Daoy (cell line): ENCODE measurements at places on chromosomes 4 and X. TPM values are rescaled to one million over a fixed set of nuclear protein-coding genes. Genes with fewer than 3 reads are reported as not detected.

AR gene
- 0.06 and 0.29 TPM in 2 replicates for total RNA-seq

TTC29 gene
- total RNA-seq: not detected in 2 replicates

DNA sequence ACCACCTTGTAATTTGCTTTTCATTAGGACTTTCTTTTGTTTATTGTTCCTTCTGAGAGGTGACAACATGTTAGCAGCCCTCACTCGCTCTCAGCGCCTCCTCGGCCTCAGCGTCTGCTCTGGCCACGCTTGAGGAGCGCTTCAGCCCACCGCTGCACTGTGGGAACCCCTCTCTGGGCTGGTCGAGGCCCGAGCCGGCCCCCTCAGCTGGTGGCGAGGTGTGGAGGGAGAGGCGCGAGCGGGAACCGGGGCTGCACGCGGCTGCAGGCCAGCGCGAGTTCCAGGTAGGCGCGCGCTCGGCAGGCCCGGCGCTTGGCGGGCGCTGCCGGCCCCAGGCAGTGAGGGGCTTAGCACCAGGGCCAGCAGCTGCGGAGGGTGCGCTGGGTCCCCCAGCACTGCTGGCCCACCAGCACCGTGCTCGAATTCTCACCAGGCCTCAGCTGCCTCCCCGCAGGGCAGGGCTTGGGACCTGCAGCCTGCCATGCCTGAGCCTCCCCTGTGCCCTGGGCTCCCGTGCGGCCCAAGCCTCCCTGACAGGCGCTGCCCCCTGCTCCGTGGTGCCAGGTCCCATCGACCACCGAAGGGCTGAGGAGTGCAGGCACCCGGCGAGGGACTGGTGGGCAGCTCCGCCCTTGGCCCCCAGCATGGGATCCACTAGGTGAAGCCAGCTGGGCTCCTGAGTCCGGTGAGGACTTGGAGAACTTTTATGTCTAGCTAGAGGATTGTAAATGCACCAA is 9.2 kb upstream of the AP1AR start:
- no peak for DNase-seq

- DNase-seq: no peak
Observed at GRCh38 chr4:16967722-16968121, 69.3 kb upstream of the LDB2 start.

GRCh38 chrX:103699243-103699642 is 11.5 kb upstream of the TMEM31 start:
- DNase-seq: no peak

DNA sequence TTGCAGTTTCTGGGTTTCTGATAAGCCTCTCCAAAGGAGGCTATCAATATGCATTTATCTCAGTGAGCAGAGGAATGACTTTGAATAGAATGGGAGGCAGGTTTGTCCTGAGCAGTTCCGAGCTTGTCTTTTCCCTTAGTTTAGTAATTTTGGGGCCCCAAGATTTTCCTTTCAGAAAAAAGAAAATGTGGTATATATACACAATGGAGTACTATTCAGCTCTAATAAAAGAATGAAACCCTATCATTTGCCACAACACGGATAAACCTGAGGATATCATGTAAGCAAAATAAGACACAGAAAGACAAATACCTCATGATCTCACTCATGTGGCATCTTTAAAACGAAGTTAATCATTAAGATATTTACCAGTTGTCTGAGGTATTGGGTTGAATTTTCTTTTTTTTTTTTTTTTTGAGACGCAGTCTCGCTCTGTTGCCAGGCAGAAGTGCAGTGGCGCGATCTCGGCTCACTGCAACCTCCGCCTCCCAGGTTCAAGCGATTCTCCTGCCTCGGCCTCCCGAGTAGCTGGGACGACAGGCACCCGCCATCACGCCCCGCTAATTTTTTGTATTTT is 540 bp downstream of the ZNF721 start:
- DNase-seq: no peak

DNA sequence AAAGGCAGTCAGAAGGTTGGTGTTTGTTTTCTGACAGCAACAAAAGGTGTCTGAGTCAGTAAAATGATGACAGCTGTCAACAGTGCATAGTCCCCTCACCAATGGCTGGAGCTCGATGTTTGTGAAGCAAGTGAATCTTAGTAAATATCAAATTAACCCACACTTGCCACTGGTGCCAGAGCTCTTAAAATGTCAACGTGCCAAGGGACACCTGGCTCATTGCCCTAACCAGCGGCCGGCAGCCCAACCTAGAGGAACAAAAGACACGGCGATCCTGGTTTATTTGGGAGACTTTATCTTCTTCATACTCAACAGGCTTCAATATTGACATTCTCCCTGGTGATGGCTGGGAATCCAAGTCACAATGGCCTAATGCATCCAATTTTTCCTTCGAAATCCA is 143.4 kb downstream of the CPEB2 start:
- DNase-seq: no peak

GRCh38 chr4:86482306-86483172 is 111.6 kb upstream of the PTPN13 start:
- DNase-seq: peak; percentile 5

DNA sequence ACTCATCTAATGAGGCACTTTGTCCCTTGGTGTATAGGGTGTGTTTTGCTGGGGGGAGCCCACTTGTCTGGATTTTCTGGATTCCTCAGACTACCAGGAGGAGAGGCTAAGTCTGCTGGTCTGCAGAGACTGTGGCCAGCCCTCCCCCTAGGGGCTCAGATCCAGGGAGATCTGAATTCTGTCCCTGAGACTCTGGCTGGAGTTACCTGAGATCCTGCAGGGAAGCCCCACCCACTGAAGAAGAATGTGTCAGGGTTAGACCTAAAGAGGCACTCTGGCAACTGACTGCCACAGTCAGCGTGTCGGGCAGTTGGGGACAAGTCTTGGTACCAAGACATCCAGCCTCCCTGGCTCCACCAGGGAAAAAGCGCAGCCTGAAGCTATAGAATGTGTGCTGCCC is 138.9 kb downstream of the DCAF12L2 start:
- no peak for DNase-seq

HOPX gene
- total RNA-seq: not detected in 2 replicates

GRCh38 chrX:141220342-141221008 is 21.8 kb downstream of the SPANXC start:
- peak; percentile 57 for DNase-seq

DNA sequence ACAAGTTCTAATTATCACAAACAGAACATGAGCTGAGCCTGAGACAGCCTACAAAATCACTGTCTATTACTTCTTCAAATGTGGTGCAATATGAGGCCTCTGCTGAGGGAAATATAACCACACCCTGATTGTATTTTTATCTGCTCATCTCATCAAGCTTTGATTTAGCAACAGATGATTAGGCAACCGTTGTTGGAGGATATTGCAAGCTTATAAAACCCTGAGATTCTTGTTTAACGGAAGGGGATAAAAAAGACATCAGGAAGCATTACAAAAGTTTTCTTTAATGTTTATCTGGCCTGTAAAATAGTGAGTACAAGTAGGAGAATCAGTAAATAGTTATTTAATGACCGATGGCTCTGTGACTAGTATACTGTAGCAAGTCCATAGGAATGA is 108.5 kb downstream of the ZNF330 start:
- no peak for DNase-seq

TLR10 gene
- total RNA-seq: not detected in 2 replicates

PDZD4 gene
- 5.7 and 7.5 TPM in 2 replicates for total RNA-seq

DNA sequence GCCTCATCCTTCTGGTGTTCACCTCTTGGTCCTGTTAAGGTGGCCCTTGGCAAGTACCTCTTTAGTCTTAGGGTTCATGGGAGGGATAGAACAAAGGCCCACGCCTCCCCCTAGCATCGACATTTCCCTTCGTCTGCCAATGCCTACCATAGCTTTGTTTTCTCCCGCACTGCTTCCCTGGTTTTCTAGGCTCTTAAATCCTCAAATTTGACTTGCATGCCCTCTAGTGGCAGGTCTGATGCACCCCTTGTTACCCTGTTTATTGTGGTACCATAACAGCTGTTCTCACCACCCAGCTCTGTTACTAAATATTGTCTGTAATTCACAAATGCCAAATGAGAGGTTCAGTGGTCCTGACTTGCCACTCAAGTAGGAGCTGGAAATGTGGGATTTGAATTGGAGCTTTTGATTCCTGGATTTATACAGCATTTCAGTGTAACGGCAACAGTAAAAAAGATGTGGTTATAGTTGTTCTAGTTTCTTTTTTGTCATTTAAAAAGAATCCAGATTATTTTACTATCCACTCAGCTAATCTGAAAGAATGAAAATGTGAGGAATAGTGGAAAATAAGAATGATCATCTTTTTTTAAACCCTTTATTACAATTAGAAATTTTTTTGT is 100.1 kb downstream of the REPS2 start:
- DNase-seq: peak; percentile 53

DNA sequence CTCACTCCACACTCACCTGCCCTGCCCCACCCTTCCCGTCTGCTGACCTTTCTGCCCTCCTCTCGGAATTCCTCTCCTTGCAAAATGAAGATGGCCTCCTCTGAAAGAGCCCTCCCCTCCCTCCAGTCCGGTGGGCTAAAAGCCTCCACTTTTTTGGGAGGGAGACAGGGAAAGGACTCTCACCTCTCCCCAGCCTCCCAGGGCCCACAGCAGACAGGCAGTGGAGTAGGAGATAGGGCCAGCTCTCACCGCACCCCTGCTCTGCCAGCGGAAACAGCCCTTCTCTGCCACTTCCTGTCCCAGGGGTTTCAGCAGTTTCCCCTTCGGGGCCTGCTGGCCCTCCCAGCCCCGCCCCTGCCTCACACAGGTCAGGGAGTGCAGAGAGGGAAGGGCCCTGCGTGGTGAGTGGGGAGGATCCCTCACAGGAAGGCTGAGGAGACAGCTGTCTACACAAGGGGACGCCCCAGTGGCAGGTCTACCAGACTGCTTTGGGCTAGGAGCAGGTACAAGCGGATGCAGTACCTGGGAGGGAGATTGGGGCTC is 18.2 kb downstream of the ELF4 start:
- no peak for DNase-seq

- no peak for DNase-seq
Observed at GRCh38 chrX:119150163-119151050, 22.8 kb upstream of the KIAA1210 start.

DNA sequence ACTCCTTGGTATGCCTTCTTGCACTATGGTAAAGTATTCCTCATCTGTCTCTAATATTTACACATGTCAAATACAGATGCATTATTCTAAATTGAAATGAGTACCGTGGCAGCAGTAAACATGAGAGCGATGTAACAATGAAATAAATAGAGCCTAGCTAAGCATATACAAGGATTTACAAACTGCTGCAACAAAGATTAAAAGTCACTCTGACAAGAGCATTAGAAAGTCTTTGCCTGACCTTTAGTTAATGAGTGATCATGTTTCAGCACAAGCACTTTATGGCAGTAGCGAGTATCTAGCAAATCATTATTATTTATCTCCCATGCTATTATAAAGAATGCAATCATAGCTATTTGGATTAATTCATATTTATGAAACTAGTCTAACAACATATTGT is 547.0 kb upstream of the NDST4 start:
- no peak for DNase-seq

CDKL5 gene
- total RNA-seq: 0.98 and 2.1 TPM in 2 replicates

DNA sequence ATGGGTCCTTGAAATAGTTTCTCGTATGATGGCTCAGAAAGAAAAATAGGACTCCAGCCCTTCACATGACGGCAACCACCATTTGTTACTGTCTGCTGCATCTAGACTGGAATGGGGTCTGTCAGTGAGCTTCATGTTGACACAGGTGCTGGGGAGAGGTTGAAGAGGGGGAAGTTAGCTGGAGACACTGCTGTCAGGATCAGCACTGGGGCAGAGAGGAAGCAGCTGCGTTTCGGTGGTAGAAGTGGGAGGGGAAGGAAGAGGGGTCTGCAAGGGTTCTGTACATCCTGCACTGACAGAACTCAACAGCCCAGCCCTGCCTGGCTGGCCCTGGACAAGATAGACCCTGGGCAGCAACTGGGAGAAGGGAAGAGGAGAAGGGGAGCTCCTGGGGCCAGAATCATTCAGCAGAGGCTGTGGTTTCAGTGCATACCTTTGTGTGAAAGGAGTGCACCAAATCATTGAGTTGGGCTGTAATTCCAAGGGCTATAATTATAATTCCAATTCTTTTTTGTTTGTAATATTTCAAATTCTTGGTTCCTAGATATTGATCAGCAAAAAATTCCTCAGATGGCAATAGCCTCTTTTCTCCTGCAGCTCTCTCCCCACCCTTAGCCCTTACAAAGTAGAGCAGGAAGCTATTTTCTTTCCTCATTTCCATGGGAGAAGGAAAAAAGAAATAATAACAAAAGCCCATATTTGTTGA is 119.4 kb upstream of the C1GALT1C1 start:
- no peak for DNase-seq

DNA sequence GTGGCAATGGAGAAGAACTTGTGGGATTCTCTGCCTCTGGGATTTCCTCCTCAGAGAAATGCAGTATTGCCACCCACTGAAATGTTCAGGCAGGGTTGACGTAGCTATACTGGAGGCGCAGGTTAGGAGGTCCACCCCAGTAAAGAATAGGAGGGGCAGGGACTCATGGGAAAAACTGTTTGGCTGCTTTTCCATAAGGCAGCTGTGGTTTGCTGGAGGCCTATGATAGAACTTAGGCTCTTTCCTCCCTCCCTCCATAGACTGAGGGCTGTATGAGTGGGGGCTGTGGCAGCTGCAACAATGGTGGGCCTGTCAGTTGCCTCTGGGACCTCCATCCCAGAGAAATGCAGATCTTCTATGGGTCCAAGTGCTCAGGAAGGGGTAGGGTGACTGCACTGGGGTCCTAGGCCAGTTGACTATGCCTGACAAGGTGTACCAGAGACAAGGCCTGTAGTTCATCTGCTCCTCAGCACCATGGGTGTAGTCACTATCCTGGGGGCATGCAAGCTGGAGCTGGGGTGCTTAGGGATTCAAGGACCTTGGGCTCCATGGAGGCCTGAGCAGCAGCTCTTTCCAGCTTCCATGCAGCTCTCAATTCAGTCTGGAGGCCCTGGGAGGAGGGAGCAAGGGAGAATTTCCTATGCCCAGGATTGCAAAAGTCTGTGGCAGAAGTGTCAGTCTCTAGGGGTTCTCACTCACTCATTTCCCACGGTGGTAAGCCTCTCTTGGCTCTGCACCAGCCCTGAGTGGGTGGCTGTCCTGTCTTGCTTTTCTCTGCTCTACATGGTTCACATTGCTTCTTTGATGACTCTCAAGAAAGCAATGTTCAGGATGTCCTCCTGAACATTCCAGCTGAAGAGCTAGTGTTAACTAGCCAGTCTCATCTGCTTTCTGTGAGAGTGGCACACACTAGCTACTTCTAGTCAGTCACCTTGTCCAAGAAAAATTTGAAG is 353.0 kb downstream of the IDS start:
- DNase-seq: no peak

GRCh38 chr4:130636486-130636885 is 1540.5 kb downstream of the C4orf33 start:
- DNase-seq: no peak

CSAG3 gene
- 0.21 and 2.2 TPM in 2 replicates for total RNA-seq

DNA sequence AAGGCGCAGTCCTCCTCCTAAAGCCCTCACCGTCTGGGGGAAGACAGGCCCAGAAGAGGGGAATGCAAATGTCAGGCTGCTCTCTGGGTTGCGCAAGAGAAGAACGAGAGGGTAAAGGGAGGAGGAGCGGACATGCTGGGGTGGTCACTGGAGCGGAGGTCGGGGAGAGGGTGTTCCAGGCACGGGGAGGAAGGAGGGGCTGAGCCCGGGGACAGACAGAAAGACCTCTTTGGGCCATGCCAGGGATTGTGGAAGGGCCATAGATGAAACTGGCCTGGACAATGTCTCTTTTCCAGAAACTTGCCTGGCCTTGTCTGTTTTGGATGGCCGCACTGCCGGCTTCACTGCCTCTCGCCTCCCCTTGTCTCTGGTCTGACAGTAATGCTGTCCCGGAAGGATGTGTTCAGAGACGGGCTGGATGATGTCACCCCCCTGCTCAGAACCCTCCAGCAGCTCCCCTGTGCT is 121.0 kb downstream of the SORCS2 start:
- DNase-seq: no peak

- DNase-seq: peak; percentile 19
Observed at GRCh38 chr4:168475745-168476144, 4.5 kb downstream of the DDX60L start.
